ENCODE measurements at places on chromosomes 2 and 18.

DNA sequence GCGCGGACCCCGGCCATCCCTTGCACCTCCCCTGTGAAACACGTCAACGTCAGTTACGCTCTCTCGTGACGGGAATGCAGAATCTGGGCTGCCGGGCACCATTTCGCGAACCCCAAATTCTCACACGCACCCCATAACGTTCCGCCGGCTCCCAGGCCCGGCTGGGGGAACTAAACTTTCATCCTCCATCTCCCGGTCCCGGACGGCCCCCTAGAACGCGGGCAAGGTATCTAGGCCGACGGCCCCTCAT, 544 bp downstream of the DNAJC27 start:
- DNase-seq, result no peak

DNA sequence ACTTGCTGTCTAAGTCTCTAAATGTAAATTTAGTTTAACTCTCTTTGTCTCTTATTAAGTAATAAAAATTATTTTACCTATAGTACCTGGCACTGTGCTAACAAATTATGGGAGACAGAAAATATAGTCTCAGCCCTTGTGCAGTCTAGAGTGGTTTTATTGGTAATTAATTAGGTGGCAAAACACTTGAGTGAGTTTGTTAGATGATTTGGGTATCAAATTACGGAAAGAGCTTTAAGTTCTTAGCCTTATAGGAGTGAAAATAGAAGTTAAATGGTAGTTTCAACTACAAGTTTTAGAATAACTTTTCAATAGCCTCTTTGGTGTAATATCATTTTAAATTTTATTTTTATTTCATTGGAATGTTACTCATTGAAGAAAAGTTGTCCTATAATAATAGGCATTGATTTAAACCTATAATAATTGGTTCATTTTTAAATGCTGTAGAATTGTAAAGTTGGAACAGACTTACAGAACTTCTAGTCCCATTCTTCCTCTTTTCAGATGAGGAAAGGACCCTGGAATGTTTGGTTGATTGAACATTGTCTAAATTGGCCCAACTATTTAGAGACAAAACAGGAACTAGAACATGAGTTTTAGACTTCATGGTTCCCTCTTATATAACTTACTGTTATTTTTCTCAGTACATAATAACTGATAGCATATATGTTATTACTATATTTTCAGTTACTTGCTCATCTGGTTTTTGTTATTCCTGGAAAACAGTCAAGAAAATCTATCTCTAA, 10.2 kb upstream of the HTR2B start:
- DNase-seq, result no peak

- no peak for DNase-seq
These were observed 213.8 kb downstream of the DSC3 start for GRCh38 chr18:30828700-30829099.

GRCh38 chr18:48022531-48023329, 92.3 kb upstream of the SMAD2 start:
- DNase-seq, result peak; percentile 66

DNA sequence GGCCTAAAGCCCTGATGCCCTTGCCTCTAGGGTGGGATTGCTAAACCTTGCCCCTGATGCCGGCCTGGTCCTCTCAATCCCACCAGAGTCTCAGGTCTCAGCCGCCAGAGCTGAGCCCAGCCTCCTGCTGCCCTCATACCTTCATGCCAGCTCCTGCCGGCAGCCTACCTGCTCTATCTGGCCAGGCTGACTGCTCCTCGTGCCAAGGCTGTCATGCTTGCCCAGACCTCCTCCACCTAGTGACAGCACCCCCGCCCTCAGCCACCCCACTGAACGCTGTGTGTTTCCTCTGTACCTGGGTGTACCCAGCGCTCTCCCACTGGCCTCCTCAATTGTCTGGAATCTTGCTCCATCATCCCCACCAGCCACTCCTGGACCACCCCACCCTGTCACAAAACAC, 120.1 kb downstream of the CACNB4 start:
- DNase-seq, result no peak

DNA sequence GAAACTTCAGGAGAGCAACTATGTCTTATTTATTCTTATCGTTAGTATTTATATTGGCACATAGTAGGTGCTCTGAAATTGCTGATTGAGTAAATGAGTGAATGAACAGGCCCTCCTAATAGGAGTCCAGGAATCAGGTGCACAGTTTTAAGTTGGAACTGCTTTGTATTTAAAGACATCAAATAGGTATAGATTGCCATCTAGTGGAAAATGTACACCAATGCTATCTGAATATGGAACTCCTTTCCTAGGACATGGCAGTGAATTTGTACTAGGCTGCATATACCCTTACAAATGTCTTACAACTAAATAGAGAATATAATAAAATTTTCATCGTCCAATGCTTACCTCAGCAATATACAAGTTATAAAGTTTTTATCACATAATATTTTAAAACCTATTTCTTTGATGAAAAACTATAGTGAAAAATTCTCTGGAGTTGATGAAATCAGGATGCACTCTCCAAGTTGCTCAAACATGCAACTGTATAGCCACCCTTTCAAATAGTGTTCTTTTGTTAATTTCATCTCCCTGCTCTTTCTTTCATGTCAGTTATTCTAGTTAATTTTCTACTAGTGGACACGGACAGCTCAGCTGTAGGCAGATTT, 318.9 kb upstream of the SYT4 start:
- peak; percentile 16 for DNase-seq

GRCh38 chr2:143754742-143755141, 625.5 kb downstream of the ARHGAP15 start:
- no peak for DNase-seq

DNA sequence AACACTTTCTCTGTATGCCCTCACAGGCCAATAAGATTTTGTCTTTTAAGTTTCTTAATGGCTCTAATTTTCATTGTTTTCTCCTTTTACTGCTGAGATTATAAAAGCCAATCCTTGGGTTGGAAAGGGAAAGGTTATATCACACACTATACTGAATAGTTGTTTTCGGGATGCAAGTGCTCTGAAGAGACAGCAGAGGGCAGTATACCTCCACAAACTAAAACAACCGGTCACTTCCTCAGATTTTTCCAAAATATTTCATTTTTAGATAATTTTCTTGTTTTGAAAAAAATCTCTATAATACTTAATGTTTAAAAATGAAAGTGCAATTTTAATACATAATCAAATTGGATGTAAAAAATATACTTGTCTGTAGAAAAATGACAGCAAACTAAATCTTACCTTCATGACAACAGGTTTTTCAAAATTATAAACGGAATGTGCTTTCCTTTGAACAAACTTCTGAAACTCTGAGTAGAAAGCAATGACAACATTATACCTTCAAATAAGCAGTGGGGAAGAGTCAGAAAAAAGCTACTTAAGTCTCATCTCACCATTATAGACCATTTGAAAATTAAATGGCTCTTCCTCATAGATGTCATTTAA, 82.7 kb downstream of the ORC4 start:
- peak; percentile 41 for DNase-seq

DNA sequence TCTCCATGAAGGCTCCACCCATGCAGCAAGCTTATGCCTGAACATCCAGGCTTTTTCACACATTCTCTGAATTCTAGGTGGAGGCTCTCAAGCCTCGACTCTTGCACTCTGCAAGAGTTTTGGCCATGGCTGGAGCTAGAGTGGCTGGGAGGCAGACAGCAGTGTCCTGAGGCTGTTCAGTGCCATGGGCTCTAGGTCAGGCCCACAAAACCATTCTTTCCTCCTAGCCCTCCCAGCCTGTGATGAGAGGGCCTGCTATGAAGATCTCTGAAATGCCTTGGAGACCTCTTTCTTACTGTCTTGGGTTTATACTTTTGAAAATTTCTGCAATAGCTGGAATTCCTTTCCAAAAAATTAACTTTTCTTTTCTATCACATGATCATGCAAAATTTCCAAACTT, 210.7 kb downstream of the RND3 start:
- DNase-seq, result no peak

DNA sequence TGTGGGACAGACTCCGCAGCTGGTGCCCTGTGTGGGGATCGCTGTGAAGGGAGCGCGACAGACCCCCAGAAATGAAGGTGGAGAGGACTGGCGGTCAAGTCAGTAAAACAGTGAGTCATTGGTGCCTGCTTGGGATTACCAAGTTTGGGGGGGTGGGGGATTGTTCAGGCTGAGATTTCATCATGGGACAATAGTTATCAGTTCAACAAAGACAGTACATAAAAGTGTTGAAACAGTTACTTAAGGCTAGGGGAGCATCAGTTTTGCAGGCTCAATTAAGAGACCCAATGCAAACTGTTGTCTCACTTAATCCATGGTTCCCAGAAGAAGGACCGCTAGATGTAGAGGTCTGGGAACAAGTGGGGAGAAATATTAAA, 42.4 kb upstream of the PDK1 start:
- no peak for DNase-seq

- peak; percentile 63 for DNase-seq
These were observed 24.4 kb downstream of the PUM2 start for GRCh38 chr2:20326163-20326780.

DNA sequence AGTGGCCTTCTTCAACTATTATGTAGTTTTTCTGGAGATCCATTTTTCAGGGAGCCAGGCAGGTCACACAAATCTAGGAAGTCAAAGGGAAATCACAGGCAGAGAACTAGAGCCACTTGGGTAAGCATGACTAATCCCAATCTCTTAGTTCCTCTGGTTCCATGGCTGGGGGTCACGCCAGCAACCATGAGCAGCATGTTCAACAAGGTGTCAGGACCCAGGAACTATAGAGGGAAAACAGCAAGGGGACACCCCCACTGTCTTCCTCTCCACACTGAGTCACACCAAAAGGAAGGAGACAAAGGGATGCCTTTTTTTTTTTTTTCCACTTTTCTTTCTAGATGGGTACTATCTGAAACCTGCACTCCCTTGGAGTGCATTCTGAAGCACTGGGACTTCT, 250.9 kb downstream of the OTX1 start:
- DNase-seq, result no peak

DNA sequence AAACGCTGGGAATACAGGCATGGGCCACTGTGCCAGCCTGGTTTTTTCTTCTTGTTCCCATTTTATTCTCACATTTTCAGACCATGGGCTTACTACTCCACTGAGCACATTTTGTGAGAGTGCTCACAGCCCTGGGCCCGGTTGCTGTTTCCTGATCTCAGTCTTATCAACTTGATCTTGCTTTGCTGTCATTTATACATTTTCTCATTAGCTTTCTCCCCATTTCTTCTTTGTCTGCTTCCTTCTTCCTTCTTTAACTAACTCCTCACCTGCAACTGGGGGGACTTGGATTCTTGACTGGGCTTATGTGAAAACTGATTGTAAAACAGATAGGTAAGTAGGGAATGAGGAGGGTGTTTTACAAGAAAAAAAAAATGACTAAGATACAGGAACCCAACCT, 117.3 kb downstream of the PLB1 start:
- DNase-seq, result no peak

GRCh38 chr18:36441426-36442240, 144.1 kb downstream of the FHOD3 start:
- DNase-seq, result no peak

- no peak for DNase-seq
These were observed 89.3 kb downstream of the CSRNP3 start for GRCh38 chr2:165558832-165559231.

- no peak for DNase-seq
These were observed 75.8 kb downstream of the RDH14 start for GRCh38 chr2:18484625-18485024.

GRCh38 chr2:67394734-67395133, 2.4 kb upstream of the ETAA1 start:
- no peak for DNase-seq

DNA sequence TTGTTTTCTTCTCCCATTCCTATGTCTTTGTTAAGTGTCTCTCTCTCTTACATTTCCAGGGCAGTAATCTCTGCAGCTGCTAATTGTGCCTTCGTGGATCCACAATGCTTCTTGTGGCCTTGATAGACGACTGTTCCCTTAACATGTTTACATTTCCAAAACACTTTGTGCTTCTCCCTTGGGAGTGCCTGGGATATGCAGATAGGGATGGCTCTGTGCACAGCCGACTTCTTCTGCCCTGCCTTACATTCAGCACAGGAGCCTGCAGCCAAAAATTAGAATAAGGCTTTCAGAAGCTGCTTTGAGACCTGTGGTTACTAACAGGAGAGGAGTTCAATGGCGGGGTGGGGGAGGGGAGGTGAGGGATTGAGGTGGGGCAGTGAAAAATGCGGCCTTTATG, 328.9 kb downstream of the TDRD15 start:
- DNase-seq, result no peak

DNA sequence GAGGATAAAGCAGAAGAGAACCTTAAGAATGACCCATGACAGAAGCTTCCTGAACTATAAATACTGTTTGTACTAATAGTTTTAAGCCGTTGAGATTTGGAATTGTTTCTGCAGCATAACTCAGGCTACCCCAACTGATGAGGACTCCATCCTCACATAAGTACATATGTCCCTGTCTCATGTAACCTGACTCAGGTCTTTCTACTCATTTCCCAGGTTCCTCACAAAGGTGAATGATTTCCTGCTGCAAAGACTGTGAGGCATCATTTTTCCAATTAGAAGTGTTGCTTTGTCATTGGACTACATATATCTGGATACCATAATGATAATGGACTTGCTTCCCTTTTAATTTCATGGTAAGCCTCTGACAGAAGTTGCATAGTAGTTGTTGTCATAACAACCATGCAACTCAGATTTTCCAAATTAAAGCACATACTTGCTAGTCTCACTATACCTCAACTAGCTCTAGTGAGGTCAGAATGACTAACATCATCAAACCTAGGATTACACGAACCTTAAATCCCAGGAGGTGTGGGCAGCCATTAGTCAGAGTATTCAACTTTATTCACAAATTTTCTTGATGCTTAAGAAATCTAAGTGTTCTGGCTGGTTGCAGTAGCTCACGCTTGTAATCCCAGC, 38.0 kb upstream of the NEDD4L start:
- DNase-seq, result no peak

GRCh38 chr2:61585383-61585782, 47.2 kb upstream of the XPO1 start:
- DNase-seq, result no peak

- DNase-seq, result no peak
These were observed 95.9 kb upstream of the ACKR3 start for GRCh38 chr2:236473691-236474090.

DNA sequence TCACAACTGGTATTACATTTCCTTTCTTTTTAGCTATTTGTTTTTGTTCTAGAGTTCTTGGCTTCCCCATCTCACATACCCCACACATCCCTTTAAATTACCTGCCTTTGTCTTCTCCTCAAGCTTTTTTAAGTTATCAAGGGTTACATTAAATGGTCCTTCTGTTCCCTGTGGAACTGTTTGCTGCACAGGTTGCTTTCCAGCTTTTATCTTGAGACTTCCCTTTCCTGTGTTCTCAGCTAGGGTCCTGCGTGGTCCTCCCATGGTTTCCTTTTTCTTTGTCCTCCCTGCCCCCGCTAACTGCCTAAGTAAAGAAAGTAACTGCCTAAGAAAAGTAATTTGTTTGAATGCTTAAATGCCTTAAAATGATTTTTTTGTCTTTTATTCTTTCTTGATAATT, 66.8 kb downstream of the EPB41L5 start:
- no peak for DNase-seq
